ENCODE measurements at places on chromosomes 3 and 15.

DNA sequence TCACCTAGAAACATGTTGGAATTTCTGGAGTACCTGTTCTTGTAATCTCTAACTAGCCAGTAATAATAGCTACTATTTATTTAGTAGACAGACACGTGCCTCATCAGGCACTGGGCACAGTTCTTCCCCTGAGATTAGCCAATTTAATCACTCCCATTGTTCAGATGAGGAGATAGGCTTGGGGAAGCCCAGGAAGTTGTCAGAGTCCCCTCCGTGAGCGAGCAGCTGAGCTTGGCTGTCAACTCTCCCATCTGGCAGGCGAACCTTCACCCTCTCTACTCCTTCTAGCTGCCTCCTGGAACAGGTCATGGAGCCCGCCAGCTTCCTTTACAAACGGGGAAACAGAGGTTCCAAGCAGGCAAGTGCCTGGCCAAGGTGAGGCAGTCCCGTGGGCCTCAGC, 31.1 kb upstream of the FGD5 start:
- no peak for DNase-seq

DNA sequence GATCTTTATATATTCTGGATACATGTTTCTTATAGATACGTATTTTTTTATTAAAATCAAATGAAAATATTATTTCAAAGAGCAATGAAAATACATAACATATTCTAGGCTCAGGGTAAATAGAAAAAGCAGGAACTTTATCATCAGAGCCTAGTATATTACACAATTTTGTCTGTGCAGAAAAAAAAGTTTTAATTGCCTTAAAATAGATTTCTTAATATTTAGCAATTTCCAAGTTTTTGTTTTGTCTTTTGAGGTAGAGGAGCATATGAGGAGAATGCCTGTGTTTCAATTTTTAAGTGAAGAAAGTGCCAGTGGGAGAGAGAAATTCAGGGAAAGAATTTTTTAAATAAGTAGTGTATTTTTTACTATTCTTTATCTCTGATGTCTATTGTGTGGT, 10.5 kb downstream of the CAPN7 start:
- no peak for DNase-seq

DNA sequence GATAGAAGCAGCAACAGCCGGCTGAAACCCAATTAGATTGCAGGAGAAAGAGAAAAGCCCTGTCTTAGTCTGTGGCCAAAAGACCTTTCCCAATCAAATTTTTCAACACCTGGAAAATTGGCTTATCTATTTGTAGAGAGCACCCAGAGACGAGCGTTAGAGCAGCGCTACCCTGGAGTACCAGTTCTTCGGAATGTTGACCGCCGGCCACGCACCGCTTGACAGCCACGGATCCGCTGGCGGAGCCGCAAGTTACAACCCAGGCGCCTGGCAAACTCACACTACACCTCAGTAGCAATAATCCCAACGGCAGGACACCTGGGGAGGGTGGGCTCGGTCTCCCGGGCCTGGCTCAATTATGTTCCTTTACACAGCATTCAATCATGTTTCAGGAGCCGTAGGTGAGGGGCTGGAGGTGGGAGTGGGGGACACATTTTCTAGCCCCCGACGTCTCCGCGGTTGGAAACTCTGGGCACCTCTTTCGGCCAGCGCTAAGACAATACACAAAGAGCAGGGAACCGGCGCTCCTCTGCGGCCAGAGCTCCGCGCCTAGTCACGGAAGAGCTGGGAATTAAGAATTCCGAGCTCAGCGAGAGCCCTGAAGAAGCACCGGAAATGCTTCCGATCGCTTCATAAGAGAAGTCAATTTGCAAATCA, 1.2 kb downstream of the MB21D2 start:
- DNase-seq: no peak

DNA sequence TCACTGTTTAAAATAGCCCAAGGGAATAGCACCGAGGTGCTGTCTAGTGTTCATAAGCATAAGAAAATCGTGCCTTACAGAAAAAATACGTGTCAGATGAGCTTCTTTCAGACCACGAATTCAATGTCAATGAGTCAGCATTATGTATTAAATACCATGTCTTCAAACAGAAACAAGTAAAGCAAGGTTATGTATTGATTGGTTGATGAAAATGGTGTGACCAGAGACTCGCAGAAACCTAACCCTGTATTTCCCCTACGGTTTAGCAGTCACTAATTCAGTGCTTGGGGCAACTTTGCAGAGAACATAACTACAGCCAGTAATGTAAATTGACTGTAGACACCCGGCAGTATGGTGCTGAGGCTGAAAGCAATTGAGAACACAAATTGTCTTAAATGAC, 307.7 kb downstream of the IL5RA start:
- no peak for DNase-seq

- DNase-seq: no peak
Observed at GRCh38 chr3:171481011-171481410, 20.8 kb upstream of the TNIK start.

GRCh38 chr15:68419301-68420175, 12.4 kb downstream of the ITGA11 start:
- no peak for DNase-seq

DNA sequence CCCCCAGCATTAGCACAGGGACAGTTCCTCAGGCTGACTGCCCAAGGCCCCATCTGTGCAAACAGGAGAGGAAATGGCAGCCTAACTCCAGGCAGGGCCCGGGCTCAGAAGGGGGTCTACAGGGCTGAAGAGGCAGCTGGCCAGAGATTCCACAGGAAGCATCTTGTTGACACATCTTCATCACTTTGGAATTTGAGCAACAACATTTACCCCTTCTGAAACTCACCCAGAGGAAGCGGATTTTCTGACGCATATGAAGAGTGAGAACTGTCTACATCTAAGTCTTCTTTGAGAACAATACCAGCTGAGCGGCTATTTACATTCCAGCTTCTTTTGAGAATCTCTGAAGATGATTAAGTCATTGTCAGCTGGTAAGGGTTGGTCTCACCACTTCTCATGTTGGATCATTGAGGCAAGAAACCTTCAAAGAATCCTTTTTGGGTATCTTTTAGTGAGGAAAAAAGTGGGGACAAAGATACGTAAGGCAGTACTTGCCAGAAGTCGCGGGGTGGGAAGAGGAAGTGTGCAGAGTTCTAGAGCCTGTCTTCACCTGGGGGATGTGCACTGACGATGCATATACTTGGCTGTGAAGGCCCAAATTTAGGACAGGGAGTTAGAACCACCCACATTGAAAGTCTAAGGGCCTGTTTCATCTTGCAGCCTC, 25.4 kb upstream of the SRP14 start:
- no peak for DNase-seq

DNA sequence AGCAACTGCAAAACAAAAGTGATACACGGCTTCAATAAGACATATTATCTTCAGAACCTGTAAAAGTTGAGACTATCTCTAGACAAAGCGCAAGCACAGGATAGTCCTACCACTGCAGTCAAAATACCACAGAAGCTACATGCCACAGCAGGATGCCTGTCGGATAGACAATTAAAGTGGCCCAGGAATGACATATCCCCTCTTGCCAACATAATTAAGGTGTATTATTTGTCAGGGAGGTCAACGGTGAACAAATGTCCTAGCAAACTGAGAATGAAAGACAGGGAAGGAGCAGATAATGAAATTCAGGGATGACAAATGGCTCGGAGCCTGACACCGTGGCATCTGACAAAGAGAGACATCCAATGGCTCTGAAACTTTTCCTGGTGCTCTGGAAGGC, 185.7 kb downstream of the MECOM start:
- no peak for DNase-seq

- no peak for DNase-seq
Observed at GRCh38 chr3:56257826-56258225, 210.4 kb downstream of the ERC2 start.

GRCh38 chr3:59518283-59519055, 468.6 kb upstream of the CFAP20DC start:
- no peak for DNase-seq

DNA sequence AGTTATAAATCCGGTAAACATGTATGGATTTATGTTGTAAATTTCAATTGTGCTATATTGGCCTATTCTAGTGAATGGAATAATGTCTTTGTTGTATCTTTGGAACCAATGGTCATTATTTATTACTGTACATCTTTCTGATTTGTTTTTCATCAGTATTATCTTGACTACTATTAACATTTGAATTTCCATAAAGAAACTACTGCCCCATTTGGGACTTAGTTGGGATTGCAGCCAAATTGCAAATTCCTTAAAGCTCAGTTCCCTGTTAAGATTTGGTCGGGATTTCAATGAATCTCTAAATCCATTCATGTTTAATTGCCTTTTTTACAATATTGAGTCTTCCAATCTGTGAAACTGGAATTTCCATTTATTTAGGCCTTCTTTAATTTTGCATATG, 822.4 kb upstream of the CADM2 start:
- no peak for DNase-seq

DNA sequence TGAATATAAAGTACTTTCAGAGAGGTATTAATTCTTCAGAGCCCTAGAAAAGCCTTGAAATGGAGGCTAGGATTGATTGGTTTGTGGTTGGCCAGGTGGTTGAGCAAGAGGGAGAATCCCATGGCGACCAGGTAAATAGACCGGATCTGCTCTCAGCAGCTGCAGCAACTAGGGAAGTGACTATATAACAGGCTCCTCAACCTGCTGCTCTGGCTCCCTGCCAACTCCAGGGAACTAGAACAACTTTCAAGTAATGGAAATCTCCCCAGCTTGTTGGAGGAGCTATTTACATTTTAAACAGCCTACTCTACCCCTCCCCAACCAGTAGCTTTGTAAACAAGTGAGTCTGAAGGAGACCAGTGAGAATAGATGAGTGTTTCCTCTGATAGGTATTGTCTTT, 121.8 kb upstream of the CADM2 start:
- no peak for DNase-seq

DNA sequence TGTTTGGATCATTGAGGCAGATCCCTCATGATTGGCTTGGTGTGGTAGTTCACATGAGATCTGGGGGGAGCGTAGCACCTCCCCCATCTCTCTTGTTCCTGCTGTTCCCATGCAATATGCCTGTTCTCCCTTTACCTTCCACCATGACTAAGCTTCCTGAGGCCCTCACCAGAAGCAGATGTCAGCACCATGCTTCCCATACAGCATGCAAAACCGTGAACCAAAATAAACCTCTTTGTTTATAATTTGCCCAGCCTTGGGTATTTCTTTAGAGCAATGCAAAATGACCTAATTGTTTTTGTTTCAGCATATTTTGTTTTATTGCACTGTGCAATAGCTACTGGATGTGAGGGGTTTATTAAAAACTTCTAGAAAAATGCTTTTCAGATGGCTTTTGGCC, 56.6 kb upstream of the CHST2 start:
- no peak for DNase-seq

- no peak for DNase-seq
Observed at GRCh38 chr3:161413127-161413854, 42.0 kb upstream of the SPTSSB start.

DNA sequence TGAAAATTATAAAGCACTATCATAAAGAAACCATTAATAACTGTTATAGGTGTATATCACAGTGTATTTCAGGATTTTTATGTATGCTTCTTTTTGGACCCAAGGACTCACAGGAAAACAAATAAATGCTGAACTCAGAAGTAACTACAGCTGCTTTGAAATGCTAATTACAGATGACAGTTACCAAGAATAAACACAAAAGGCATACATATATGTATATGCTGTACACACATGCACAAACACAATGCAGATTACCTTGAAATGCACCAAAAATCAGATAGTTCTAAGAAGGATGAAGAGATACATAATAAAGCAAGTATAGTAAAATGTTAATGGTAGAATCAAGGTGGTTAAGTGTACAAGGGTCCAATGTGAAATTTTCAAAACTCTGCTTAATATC, 52.2 kb downstream of the ZNF280D start:
- DNase-seq: no peak

DNA sequence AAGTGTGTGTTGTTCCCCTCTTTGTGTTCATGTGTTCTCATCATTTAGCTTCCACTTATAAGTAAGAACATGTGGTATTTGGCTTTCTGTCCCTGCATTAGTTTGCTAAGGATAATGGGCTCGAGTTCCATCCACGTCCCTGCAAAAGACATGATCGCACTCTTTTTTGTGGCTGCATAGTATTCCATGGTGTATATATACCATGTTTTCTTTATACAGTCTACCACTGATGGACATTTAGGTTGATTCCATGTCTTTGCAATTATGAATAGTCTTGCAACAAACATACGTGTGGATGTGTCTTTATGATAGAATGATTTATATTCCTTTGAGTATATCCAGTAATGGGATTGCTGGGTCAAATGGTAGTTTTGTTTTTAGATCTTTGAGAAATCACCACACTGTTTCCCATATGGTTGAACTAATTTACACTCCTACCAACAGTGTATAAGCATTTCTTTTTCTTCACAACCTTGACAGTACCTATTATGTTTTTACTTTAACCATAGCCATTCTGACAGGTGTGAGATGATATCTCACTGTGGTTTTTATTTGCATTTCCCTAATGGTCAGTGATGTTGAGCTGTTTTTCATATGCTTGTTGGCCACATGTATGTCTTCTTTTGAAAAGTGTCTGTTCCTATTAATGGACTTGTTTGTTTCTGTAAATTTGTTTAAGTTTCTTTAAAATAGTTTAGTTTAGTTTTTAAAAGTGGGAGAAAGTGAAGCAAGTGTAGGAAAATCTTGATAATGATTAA, 21.9 kb upstream of the SLC30A4 start:
- no peak for DNase-seq

DNA sequence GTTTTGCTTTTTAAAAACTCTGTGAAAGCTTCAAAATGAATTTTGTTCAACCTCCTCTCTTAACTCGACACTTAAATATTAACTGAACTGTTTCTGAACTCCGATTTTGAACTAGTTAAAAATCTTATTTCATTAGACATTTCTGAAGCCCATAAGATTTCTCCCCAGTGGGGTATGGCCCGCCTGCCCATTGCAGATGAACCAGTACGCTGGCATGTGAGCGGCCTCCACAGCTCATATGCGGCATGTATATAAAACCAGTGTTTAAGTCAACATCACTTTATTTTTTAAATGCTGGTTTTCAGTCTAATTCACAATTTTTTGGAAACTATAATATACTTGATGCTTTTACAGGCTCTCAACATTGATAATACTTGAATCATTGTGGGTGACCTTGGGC, 50.2 kb downstream of the CPN2 start:
- no peak for DNase-seq

GRCh38 chr3:88031642-88032077, 27.1 kb downstream of the CGGBP1 start:
- no peak for DNase-seq

- DNase-seq: no peak
Observed at GRCh38 chr3:122493296-122493695, 21.4 kb downstream of the KPNA1 start.

DNA sequence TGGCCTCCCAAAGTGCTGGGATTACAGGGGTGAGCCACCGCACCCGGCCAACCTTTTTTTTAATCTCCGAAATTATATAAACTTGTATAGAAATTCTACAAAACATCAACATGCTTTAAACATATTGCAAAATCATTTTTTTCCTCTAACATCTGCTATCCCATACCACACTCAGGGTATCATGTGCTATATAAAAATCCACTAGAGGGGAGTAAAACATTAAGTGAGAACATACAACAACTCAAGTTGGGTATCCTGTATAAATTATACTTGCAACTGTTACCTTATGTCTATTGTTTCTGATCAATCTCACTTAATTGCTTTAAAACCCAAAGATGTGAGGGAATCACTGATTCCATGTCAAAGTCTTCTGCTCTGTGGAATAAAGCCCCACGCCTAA, 71.9 kb upstream of the FBN1 start:
- no peak for DNase-seq

- no peak for DNase-seq
Observed at GRCh38 chr3:104396974-104397669, 969.6 kb upstream of the ALCAM start.

- no peak for DNase-seq
Observed at GRCh38 chr15:41817781-41818180, 10.1 kb upstream of the JMJD7 start.

- no peak for DNase-seq
Observed at GRCh38 chr3:156353563-156353962, 201.4 kb downstream of the SSR3 start.
